ENCODE measurements at places on chromosomes 5 and 9.
A peak's percentile ranks its signal among the peaks of the same experiment; 100 is the strongest.

DNA sequence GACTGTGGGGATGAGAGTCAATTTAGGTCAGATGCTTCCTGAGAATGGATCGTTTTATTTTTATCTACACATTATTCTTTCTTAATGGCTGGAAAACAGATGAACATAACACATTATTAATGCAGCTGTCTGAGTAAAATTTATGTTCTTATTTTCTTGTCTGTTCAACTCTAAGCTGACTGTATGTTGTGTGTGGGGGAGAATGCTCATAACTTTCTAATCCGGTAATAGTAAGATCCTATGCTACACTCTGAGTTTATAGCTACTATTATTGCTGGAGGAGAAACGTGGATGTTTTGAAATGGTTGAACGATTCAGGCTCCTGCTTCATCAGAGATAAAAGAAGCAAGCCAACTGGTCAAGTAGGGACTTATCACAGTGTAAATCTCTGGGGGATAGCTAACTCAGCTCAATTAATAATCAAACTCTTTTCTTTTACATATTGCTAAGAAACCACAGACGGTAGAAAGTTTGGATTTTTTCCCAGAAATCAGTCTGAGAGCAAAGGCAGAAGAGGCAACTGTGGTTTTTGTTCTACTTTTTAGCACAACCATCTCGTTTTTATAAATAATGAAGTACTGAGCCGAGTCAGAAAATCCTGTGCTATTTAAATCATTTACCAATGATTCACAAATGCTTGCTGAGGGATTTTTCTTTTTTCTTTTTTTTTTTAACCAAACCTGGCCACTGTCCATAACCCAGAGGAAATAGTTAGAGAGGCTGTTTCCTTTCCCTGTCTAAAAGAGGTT is 265.0 kb upstream of the FAM174A start:
- DNase-seq = no peak

DNA sequence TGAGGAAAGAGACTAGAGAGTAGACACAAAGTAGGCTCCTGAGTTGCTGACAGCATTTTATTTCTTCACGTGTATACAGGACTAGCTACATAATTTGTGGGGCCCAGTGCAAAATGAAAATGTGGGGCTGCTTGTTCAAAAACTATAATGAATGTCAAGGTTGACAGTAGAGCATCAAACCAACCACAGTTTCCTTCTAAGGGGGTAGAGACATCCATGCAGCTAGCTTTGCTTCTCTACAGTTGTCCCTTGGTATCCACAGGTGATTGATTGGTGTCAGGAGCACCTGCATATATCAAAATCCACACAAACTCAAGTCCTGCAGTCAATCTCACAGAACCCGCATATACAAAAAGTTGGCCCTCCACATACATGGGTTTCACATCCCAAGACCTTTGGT is 129.6 kb downstream of the SAXO1 start:
- DNase-seq = no peak

- no peak for DNase-seq
These were observed 44.8 kb downstream of the APTX start for GRCh38 chr9:32956606-32957005.

- no peak for DNase-seq
These were observed 9.8 kb downstream of the GRXCR2 start for GRCh38 chr5:145863003-145863402.

DNA sequence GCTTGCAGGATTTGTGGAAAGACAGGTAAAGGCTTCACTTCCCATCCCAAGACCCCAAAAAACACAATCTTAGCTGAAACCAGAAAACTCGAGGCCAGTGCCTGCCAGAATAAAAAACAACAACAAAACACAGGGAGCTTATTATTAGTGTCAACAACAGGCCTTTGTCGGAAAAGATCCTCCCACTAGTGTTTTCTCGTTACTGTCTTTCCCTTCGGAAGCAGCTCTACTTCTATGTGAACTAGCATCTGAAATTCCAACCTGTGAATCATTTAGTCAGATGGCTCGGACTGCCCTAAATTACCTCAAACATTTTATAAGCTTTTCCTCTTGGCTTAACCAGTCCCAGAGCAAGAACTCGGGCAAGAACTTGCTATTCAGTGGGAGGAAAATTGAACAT is 122.2 kb upstream of the GNA14 start:
- no peak for DNase-seq

DNA sequence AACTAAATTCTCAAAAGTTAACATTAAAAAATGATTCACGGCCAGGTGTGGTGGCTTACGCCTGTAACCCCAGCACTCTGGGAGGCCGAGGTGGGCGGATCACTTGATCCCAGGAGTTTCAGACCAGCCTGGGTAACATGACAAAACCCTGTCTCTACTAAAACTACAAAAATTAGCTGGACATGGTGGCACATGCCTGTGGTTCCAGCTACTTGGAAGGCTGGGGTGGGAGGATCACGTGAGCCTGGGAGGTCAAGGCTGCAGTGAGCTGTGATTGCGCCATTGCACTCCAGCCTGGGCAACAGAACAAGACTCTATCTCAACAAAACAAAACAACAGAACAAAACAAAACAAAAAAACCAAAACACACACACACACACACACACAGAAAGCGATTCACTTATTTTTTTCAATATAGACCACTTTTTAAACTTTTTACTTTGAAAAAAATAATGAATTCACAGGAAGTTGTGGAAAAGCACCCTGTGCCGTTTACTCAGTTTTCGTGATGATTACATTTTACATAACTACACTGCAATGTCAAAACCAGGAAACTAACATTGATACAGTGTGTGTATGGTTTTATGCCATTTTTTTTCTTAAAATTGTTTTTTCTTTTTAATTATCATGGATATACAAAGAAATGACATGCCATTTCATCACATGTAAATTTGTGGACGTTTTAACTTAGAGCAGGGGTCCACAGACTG is 73.7 kb downstream of the TENT4A start:
- no peak for DNase-seq

- no peak for DNase-seq
These were observed 18.2 kb downstream of the GNPDA1 start for GRCh38 chr5:141994511-141995136.

DNA sequence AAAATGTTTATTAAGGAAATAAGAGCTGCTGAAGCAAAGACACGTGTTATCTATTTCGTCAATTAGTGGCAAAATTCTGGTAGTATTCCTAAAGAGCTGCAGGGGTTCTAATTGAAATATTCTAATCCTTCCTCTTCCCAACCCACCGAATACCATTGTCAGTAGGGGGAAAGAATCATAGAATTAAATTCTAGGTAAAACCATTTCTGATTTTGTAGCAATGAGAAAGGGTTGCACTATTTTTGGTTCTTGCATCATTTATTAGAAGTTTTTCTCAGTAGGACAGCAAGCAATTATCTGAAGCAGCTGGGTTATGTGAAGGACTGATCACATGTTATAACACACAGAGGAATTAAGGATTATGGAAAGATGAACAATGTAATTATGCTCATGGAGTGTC is 80.3 kb upstream of the SEMA6A start:
- DNase-seq = no peak

DNA sequence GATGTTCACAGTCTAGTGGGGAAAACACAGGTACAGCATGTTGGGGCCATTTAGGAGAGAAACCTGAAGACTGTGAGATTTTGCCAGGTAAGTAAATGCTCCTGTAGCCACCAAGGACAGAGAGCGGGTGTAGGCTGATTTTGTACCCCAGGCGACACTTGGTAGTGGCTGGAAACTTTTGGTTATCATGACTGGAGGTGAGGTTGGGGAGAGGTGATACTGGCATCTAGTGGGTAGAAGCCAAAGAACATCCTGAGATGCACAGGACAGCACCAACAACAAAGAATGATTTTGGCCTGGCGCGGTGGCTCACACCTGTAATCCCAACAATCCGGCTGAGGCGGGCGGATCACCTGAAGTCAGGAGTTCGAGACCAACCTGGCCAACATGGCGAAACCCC is 38.8 kb upstream of the PWWP2A start:
- DNase-seq = no peak

- DNase-seq = no peak
These were observed 183.6 kb downstream of the GADD45G start for GRCh38 chr9:89788434-89788833.

DNA sequence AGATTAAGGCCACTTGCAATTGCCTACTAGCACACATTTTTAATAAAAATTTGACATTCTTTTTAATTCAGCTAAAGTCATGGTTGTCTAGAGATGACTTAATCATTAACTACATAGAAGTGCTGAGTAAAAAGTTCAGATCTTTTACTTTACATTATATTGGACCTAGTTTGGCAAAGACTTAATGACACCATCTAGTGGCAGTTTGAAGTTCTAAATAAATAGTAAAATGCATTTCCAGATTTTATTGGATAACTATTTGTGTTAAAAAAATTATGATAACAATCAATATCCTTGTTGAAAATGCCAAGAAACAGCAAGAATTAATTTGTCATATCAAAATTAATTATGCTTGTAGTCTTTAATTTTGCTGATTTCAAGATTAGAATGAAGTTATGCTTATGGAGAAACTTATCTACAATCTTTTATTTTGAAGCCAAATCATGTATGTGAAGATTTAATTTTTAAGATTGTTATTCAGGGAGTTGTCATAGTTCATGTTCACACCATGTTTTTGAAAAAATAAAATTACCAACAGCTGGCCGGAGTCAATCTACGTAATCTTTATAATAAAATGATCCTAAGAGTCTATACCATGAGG is 69.6 kb upstream of the PJA2 start:
- no peak for DNase-seq

- peak; percentile 79 for DNase-seq
These were observed 423 bp upstream of the ABCA2 start for GRCh38 chr9:137028263-137029057.

DNA sequence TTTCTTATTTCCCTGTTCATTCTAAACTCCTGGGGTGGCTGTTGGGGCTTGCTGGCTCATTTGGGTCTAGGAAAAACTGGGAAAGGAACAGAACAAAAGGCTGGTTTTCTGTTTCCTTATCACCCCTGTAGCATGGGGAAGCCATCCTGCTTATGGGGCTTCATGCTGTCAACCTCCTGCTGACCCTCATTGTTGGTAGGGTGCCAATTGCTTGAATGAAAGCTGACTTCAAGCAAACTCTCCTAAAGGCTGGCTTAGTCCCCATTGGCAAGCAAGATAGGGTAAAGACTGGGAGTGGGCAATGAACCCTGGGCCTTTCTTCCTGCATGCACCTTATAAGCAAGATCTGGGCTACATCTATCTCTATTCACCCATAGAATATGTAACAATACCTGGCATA is 511.6 kb downstream of the DMAC1 start:
- no peak for DNase-seq

DNA sequence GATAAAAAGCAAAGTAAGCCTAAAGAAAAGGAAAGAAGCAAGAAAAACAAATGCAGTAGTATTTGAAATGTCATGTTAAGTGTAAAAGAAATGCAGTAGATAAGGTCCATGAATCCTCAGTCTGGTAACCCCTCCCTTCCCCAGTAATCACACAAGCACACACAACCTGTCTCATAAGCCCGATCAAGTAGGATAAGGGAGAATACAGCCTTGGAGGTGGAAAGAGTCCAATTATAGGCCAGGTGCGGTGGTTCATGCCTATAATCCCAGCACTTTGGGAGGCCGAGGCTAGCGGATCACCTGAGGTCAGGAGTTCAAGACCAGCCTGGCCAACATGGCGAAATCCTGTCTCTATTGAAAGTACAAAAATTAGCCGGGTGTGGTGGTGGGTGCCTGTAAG is 117.9 kb downstream of the GADD45G start:
- no peak for DNase-seq

DNA sequence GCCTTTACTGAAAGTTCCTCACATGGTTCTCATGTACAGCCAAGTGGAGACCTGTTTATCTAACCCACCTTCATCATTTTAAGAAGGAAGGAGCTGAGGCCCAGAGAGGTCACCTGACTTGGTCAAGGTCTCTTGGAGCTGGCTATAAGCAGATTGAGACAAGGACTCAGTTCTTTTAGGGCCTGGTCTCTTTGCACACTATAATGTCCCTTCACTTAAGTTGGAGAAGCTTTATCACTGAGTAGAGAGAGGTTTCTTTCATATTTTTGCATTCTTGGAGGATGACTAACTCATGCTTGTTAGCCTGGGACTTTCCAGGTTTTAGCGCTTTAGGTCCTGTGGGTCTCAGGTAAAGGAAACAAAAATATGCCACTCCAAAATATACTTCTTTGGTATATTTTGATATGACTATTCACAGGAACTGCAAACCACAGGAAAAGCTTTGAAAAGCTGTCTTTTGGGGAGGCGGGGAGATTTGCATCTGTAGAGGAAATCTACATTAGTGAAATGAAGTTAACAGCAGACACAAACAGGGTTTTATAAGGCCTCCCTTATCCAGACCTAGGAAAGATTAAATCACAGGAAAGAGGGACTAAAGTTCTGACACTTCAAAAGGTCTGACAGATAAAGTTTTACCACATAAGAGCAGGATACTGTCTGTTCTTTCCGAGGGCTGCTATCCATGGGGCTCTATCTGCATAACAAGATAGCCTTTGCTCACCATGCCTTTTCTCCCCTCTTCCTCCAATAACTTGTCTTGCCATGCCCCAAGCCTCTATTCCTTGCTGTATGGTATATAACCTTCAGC is 95.8 kb upstream of the ANKRD55 start:
- peak; percentile 49 for DNase-seq

DNA sequence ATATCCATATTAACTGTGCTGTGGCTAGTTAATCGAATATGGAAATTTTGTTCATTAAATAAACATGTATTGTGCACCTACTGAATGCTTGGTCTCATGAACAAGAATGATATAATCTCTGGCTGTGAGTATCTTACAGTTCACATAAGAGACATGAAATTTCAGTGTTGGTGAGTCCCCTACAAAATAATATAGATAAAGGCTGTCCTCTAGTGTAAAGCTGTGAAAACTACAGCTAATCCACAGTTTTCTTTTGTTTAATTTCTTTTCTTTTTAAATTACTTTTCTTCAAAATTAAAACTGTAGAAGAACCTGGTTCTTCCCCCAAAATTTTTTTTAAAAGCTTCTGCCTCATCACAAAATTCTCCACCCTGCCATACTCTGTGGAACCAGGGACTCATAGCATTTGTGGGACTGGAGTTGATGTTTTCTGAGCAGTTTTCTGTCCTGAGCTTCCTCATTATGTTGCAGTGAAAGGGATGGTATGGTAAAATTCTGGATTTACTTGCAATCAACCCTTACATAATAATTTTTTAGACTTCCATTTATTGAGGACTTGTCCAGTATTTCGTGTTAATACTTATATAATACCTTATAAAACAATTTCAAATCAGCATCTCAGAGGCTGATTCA is 135.0 kb downstream of the STK32A start:
- no peak for DNase-seq

DNA sequence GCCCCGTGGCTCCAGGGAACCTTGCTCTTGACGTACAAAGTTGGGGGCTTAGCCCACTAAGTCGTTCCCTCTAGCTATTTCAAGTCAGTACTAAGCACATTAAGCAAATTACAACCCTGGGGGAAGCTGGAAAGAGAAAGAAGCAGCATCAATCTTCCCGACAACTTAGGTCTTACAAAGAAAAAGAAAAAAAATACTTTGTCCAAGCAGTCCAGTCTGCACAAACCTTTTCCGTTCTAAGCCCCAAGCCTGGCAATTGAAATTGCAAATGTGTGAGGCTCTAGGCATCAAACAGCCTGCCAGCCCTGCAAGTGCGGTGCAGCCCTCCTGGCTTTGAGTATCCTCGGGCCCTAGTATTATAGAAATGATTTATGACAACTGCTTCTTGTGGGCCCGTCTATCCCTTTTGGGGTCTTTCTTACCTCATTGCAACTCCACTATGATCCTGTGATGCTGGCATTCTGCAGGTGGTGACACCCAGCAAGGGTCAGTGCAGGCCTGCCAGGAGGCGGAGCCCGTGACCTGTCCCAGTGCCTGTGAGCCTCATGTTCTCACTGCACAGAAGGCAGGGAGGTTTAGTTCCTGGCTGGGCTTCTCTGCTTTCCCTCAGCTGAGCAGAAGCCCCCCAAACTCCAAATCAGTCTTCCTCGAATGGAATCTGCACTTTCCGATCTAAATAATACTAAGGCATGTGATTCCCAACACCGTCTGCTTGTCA is 232.3 kb upstream of the IRX2 start:
- no peak for DNase-seq

All from activated naive CD8-positive, alpha-beta T cell treated with anti-CD3 and anti-CD28 coated beads for 36 hours (primary cell).